Activated CD4-positive, alpha-beta T cell treated with anti-CD3 and anti-CD28 coated beads, Interleukin-2, amount 50 U/mL, for 4 hours (primary cell): ENCODE measurements at places on chromosomes 11 and 22.
A peak's percentile ranks its signal among the peaks of the same experiment; 100 is the strongest.

DNA sequence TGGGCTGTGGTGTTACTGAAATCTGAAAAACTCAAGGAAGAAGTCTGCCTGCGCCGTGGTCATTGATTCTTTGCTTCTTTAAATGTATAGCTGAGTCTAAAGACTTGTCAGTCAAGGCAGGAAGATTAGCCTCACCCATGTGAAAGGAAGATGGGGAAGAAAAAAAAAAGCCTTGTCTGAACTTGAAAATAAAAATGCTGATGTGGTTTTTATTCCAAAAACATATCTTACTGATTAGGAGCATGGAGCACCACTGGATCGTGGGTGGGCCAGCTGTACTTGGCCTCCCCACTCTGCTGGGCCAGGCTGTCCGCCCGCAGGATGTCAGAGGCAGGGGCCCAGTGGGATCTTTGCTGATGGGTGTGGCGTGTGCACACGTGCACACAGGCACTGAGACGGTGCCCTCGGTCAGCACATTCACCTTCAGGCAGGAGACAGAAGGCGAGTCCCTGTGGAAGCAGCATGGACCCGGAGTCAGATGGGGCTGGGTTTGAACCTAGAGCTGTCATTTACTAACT, 111.9 kb downstream of the WNT7B start:
- DNase-seq = no peak

DNA sequence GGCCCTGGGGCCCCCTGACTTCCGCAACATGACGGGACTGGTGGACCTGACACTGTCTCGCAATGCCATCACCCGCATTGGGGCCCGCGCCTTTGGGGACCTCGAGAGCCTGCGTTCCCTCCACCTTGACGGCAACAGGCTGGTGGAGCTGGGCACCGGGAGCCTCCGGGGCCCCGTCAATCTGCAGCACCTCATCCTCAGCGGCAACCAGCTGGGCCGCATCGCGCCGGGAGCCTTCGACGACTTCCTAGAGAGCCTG, 992 bp downstream of the LRFN4 start:
- DNase-seq = no peak

DNA sequence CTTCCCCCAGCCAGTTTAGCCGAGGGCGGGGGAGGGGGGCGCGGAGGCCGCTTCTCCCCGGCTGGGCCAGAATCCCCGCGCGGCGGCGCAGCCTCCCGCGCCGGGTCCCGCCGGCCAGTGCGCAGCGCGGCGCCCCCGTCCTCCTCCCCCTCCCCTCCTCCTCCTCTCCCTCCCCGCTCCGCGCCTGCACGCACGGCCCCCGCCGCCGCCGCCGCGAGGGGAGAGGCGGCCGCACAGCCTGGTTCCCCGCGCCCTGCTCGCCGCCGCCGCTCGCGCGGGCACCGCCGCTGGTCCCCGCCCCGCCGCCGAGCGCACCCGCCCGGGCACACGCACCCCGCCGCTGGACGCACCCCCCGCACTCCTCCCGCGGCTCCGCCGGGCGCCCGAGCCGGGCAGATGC, at the start of gene FLRT1:
Gene FLRT1 (plus strand): TSS at position 356 of the 400 bp plus-strand sequence. CDS start 80,337 bp downstream, outside the sequence.
- no peak for DNase-seq

DNA sequence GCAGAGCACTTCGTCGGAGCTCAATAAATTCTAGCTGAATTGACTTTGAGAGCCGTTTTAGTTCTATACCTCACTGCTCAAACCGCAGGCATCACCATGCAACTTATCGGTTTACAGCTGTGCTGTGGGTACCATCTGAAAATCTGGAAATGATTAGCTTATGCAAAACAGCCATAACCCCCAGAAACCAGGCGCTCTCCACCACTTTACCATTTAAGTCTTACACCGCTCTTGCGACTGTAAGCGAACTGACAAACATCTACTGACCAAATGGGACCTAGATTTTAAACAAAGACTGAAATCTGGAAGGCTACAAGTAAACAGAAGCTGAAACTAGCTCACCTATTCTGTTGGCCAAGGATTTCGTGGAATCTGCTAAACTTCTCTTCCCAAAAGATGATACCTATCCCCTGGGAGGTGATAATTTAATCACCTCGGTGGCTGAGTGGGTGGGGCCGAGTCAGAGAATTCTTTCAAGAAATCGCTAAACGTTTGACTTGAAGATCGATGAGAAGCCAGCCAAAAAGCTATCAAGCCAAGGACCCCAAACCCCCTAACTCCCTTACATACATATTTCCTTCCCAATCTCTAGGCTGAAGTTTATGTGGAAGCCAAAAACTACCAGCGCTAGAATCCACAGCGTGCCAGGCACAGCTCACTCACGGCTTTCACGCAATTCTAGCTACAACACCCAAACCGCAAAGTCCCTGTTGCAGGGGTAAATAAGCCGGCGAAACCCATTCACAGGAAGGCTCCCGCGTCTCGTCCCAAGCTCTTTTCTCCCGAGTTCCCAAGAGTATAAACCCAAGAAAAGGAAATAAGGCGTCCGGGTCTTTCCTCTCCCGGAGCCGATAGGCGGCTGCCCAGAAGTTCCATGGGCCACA, 644 bp downstream of the SPTY2D1 start:
- no peak for DNase-seq

GRCh38 chr11:11397781-11398180, 44.7 kb upstream of the CSNK2A3 start:
- no peak for DNase-seq

GRCh38 chr11:17590463-17590862, 43.4 kb downstream of the OTOG start:
- DNase-seq = no peak

DNA sequence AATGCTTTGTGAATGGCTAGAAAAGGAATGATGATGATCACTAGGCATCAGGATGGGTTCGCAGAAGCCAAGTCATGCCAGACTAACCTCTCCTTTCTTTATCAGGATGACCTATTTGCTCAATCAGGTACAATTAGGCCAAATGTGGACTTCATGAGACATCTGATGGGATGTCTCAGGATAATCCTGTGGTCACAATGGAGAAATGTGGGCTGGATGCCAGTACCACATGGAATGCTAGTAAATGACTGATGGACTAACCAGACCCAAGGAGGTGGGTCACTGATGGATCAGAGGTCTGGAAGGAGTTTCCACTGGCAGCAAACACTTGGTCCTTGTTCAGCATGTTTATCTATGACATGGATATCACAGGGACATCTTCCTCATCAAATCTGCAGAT, 94.8 kb upstream of the PHOX2A start:
- no peak for DNase-seq

DNA sequence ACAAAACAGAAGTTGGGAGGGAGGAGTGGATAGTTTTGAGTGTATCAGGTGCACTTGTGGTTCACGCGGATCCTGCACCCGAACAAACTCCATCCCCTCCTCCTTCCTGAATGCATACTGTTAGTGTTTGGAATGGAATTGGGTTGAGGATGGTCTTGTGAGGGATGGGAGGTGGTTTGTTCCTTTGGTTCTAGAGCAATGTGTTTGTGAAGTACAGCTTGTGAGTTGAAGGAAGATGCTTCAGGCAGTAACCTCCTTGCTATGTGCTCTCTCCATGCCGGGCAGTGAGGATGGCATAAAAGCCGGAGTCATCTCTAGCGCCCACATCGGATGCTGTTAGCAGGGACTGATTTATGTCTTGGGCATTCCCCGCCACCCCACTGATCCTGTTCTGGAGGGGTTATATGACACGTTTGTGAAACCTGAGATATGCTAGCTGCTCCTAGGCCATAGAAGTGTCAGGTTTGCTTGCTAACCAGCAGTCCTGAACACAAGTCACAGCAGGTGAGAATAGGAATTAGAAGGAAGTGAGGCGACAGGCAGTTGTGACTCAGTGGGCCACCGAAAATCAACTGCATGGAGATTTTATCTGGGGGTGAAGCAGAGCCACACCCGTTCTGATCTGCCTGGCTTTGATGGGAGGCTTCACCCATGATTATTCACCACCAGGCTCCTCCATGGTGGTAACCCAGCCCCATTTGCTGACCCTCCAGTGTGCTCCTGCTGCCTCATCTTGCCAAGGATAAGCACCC, 2.2 kb downstream of the BCR start:
- peak; percentile 67 for DNase-seq

GRCh38 chr22:17514084-17514483, 49.2 kb upstream of the SLC25A18 start:
- DNase-seq = no peak

GRCh38 chr22:26902401-26903029, 245.1 kb downstream of the MIAT start:
- no peak for DNase-seq

- no peak for DNase-seq
These were observed 681.3 kb downstream of the NTM start for GRCh38 chr11:132051704-132052103.

- no peak for DNase-seq
These were observed 39.7 kb upstream of the GLYAT start for GRCh38 chr11:58771458-58771855.

GRCh38 chr11:15801616-15802015, 554.7 kb downstream of the SOX6 start:
- DNase-seq = no peak

DNA sequence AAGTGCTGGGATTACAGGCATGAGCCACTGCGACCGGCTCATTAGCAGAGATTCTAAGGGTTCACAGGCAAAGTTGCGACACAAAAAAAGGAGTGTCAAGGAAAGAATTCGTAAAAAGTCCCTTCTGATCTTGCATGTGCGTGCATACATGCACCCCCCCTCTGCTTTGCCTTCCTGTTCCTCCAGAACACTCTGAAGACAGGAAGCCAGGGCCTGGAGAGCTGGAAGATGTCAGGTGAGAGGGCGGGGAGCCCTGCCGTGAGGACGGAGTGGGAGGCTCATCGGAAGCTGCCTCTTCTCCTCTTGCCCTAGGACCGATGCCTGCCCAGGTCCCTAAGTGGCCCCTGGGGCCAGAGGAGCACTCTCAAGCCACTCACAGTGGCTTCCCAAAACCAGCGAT, 89.1 kb downstream of the LARGE1 start:
- no peak for DNase-seq

- no peak for DNase-seq
These were observed 90.8 kb downstream of the DHCR7 start for GRCh38 chr11:71357414-71357813.

- no peak for DNase-seq
These were observed 107.6 kb downstream of the GALNT18 start for GRCh38 chr11:11514246-11514645.

DNA sequence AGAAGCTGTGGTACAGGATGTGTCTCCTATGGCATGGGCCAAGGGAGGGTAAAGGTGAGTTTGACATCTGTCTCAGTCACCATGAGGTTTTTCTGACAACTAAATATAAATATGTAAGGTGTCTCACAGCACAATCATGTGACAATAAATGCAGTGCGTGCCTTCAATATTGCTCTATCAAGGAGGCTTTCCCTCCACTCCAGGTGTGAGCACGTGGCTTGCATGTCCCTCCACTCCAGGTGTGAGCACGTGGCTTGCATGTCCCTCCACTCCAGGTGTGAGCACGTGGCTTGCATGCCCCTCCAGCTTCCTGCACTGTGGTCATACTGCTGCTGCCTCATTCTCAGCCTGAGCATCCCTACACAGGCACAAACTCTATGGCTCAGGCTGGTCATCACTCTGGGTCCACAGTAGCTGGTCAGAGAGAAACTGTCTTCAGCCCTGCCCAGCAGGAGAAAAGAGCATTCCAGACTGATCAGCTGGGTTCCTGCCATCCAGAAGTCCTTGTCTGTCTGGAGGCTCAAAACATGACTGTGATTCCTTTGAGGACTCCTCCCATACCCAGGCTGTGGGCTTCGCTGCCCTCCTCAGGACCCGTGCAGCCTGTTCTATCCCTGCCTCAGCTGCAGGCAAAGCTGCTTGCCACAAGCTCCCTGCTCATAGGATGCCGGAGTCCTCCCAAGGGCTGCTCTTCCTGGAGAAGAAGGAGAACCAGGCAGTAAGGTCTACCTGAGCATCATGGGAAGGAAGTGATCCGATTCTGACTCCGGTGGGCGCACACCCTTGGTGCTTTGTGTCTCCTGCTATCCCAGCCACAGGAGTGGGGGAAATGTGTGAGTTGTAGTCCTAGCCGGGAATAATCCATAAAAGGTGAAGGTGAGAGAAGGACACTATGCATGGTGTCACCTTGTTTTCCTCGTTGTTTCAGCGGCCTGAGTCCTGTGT, 33.4 kb upstream of the VPREB1 start:
- no peak for DNase-seq

GRCh38 chr11:60970890-60971289, 590 bp upstream of the CD6 start:
- DNase-seq = no peak

DNA sequence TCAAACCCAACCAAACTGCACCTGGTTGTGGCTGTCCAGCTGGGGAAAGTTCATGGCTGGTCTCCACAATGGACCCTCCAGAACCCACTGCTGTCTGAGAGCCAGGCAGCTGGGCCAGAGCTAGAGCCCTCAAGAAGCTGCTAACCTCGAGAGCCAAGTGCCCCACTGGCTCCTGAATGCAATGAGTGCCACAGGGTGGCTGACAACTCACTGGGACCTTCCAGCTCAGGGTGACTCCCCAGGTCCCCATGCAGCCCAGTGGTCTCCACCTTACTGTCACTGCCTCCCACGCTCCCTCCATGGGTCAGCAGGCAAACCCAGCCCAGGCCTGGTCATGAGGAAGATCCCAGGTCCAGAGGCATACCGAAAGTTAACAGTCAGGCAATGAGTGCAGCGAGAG, 8.0 kb upstream of the CHST1 start:
- DNase-seq = no peak

DNA sequence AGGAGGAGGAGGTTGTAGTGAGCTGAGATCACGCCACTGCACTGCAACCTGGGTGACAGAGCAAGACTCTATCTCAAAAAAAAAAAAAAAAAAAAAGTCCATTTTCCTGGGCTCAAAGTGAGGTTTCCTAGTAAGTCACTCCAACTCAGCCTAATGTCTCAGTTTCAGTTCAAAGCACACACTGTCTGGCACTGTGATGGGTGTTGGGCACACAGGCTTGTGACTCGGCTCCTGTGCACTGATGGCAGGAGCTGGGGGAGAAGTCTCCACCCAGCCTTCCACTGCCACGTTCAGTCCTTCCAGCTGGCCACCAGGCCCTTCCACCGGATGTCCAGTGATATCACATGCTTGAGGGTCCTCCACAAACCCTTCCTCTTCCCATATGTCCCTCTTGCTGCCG, 186.0 kb downstream of the CEP164 start:
- DNase-seq = no peak

- no peak for DNase-seq
These were observed 12.0 kb downstream of the PPIL2 start for GRCh38 chr22:21677606-21678443.

GRCh38 chr11:59102259-59102765, 4.7 kb upstream of the FAM111B start:
- DNase-seq = peak; percentile 44

GRCh38 chr11:121696931-121697670, 244.3 kb upstream of the SORL1-AS1 start:
- DNase-seq = no peak

- DNase-seq = no peak
These were observed 26.1 kb downstream of the BDNF start for GRCh38 chr11:27673979-27674663.

- no peak for DNase-seq
These were observed 48.5 kb downstream of the WT1 start for GRCh38 chr11:32386770-32387377.

- DNase-seq = no peak
These were observed 5.4 kb downstream of the MTFP1 start for GRCh38 chr22:30430933-30431332.
